Sigmoid colon (tissue), 7 donors: ENCODE measurements at places on chromosomes 5 and 9. TPM values are rescaled to one million over a fixed set of nuclear protein-coding genes. Genes with fewer than 3 reads are reported as not detected.

DNA sequence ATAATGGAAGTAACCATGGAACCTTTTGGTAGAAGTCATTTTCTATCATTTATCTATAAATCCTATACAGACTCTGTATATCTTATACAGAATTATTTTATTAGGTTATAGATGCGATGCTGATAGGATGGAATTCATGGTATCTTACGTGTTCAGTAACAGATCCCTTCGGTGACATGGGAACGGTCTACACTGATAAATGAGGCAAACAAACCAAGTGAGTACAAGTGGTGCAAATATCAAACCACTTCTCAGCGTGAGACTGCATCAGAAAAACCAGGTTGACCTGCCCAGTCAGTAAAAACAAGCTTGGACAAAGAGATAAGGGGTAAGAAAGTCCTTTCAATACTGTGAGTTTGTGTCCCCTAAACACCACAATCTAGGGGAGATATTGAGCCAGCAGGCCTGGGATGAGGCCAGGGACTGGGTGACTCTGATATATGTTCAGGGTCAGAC is 215.5 kb downstream of the GAPVD1 start:
- no peak for DNase-seq

DNA sequence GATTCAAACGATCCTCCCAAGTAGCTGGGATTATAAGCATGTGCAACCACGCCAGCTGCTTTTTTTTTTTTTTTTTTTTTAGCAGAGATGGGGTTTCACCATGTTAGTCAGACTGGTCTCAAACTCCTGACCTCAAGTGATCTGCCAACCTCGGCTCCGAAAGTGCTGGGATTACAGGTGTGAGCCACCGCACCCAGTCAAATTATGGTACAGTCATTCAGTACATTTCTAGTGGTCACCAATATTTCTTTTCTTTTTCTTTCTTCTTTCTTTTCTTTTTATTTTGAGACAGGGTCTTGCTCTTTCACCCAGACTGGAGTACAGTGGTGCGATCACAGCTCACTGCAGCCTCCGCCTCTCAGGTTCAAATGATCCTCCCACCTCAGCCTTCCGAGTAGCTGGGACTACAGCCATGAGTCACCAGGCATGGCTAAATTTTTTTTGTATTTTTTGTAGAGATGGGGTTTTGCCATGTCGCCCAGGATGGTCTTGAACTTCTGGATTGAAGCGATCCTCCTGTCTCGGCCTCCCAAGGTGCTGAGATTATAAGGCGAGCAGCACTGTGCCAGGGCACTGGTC is 25.4 kb upstream of the DCP2 start:
- DNase-seq: no peak

GRCh38 chr9:106441283-106441682 is 421.7 kb upstream of the ZNF462 start:
- DNase-seq: no peak

Gene ECSCR
- total RNA-seq: 14.8 TPM

Gene DBH
- not detected for total RNA-seq

Gene CCL27
- total RNA-seq: not detected

Gene LRRC19
- not detected for total RNA-seq

GRCh38 chr9:114244570-114244969 is 78.3 kb upstream of the ORM1 start:
- DNase-seq: no peak

DNA sequence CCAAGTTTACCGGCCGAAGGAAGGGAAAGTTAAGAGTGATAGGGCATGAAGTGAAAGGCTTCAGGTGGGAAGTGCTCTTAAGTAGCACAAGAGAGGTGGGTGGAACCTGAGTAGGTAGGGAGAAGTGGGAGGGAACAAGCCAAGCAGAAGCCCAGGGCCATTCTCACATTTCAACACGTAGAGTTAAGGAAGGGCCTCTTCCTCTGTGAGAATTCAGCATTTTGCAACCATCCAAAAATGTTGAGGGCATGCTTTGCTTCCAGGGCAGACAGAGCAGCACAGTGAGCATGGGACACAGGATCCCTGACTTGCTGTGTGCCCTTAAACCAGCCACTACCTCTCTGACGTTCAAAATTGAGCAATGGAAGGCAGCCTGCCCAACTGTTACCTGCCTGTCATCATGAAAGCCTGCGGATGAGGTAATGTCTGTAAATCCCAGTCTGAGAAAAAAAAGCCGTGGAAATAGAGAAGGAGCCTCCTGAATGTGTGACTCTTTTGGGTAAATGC is 3.3 kb downstream of the CYFIP2 start:
- no peak for DNase-seq
